Smooth muscle cell of bladder (primary cell): ENCODE measurements at places on chromosomes 7 and 10. TPM values are rescaled to one million over a fixed set of nuclear protein-coding genes. Genes with fewer than 3 reads are reported as not detected.

The FZD8 gene
- total RNA-seq = 7.0 and 23.1 TPM in 2 replicates

The ANXA8L1 gene
- total RNA-seq = 0.43 TPM in 1 of 2 replicates, not detected in the other

The EVX1 gene
- under 0.01 TPM in 1 of 2 replicates, not detected in the other for total RNA-seq

The SPDYE2 gene
- not detected in 2 replicates for total RNA-seq

The GPR15LG gene
- not detected in 2 replicates for total RNA-seq

The SORCS3 gene
- not detected in 2 replicates for total RNA-seq

The FAM25C gene
- not detected in 2 replicates for total RNA-seq

The THNSL1 gene
- total RNA-seq = 2.3 and 3.8 TPM in 2 replicates

The PTPRN2 gene
- 0.71 and 0.74 TPM in 2 replicates for total RNA-seq

The NAPEPLD gene
- total RNA-seq = 6.7 and 9.4 TPM in 2 replicates

The RBM20 gene
- under 0.01 TPM in 2 replicates for total RNA-seq

The OR2A1 gene
- not detected in 2 replicates for total RNA-seq

The CYP26C1 gene
- total RNA-seq = under 0.01 TPM in 2 replicates

The TMEM139 gene
- not detected in 2 replicates for total RNA-seq

The JCAD gene
- 24.7 and 30.9 TPM in 2 replicates for total RNA-seq

The CHAT gene
- not detected in 2 replicates for total RNA-seq

The CABCOCO1 gene
- 0.83 and 1.6 TPM in 2 replicates for total RNA-seq

The HTR7 gene
- 0.92 and 2.4 TPM in 2 replicates for total RNA-seq

The ACSM6 gene
- total RNA-seq = not detected in 2 replicates
